ENCODE measurements at places on chromosomes 7 and 10.

DNA sequence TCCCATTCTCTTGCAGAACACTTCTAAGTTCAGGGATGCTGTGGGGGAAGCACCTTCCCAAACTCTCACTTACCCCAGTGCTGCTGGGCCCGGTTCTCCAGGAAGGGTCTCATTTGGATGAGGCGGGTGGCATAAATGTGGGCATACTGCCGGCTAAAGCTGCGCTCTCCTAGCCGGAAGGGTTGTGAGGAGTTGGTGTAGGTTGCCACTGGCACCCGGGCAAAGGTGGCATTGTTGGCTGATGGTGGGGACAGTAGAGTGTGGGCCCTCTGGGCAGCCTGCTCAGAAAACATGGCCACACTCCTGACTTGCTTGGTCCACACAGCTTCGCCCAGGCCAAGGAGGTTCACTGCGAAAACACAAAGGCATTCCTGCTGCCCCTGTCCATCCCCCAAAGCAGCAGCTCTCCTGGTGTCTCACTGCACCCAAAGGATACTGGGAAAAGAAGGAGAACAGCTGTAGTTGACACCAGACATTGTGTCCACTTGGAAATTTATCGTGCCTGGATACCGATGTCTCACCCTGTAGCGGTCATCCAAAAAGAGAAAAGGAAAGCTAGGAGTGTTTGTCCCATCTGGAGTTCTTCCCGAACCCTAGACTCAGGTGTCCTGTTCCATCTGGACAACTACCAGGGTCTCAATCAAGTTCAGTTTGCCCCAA lies 1.5 kb downstream of the POLD2 start:
- no peak for DNase-seq

DNA sequence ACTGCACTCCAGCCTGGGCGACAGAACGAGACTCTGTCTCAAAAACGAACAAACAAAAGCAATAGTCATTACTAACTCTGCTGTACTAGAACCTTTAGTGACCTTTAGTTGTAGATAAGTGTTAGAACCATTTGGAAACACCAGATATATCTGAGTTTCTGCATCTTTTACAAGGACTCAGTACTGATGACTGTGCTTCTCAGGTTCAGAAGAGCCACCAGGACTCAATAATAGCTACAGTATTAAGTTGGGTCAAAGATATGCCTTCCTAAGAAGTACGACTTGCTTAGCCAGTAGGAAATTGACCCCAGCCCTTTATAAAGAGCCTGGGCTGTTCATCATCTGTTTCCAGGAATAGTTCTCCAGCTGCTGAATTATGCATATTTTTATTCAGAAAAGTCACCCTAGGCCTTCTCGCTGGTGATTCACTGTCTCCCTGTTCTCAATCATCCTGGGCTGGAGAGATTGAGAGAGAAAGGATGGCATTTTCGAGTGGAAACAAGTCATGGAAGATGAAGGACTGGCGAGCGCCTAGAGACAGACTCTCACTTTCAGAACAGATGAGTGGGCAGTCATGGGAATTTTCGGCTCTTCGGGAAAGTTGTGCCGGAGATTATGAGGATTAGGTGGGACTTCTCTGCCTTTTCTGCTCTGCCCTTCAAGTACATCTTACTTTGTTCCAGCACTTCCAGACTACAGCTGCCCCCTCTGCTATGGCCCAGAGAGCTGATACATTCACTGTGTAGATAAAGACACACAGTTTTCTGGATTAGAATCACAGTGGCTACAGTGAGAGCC lies 316.1 kb downstream of the CCDC3 start:
- DNase-seq = no peak

DNA sequence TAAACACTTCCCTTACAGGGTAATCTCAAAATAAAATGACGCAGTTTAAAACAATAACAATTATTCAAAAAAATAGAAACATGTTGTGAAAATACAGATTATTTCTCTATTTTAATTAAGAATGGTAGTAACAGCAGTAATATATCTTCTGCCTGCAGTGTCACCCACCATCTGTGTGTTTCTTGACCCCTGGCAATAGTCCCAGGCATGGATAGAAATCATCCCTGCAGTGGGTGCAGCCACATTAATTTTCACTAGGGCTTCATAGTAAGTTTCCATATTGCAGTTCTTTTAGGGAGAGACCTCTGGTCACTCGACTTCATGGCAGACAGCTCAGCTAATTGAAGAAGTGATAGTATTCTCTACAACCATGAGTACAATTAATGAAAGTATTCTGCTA lies 470.1 kb upstream of the TEX47 start:
- no peak for DNase-seq

DNA sequence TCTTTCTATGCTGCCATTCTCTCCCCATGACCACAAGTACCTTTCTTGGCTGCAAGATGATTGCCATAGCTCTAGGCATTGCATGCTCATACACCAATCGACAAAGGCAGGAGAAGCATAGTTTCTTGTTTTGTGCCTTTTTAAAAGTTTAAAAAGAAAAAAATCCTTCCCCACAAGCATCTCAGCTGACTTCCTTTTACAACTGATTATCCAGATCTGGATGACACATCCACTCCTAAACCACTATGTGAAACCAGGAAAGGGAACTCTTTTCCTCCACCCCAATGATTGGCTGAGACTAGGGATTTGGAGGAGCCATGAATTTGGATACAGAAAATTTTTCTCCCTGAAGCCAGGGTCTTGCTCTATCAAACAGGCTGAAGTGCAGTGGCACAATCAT lies 14.5 kb upstream of the LRRC4 start:
- DNase-seq = no peak

GRCh38 chr10:33233635-33234034 lies 100.8 kb downstream of the NRP1 start:
- DNase-seq = no peak

DNA sequence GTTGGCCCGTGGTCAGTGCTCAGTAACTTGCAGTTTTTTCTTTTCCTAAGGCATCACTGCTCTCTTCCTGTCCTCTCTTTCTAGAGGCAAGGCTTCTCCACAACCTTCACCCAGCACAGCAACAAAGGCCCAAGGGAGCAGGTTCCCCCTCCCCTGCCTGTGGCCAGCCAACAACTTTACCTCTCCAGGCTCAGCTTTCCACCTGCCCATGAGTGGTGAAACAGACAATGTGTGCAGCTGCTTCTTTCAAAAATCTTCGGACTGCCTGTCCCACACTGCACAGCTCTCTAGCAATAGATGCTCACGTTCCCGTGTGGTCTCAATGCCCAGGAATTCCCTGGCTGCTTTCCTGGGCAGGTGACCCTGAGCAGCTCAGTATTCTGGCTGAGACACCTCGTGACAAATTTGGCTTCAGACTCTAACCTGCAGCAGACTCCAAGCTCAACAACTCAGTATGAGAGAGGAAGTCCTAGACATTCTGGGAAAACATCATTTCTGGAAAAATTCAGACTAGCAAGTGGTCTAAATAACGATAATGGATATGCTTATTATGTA lies 28.9 kb upstream of the TMEM72 start:
- no peak for DNase-seq

GRCh38 chr7:110156511-110156910 lies 934.4 kb upstream of the LRRN3 start:
- DNase-seq = no peak

DNA sequence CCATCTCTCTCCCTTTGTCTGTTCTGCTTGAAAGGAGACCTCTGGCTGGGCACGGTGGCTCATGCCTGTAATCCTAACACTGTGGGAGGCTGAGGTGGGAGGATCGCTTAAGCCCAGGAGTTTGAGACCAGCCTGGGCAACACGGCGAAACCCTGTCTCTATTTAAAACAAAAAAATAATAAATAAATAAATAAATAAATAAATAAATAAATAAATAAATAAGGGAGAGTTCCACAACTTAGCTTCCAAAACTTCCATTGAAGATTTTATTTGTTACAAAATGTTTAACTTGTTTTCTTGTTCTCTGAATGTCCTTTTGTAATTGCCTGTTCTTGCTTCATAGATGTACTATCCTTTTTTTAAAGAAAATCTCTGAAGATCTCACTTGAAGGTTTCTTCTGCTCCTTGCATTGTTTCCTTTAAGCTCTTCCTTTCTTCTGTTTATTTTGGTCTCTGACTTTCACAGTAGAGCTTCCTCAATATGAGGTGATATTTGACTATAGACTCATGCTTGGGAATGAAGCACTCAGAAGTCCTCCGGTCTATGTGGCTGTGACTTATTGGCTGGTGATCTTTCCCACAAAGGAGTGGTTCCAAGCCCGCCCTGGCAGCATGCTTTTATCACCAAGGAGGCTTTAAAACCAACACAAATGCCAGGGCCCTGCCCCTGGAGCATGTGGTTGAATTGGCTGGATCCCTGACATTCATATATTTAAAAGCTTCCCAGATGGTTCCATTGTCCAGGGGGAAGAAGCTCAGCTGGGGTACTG lies 18.1 kb upstream of the NPTX2 start:
- DNase-seq = no peak

- DNase-seq = no peak
Observed at GRCh38 chr10:10968257-10968588, 49.4 kb upstream of the CELF2 start.

DNA sequence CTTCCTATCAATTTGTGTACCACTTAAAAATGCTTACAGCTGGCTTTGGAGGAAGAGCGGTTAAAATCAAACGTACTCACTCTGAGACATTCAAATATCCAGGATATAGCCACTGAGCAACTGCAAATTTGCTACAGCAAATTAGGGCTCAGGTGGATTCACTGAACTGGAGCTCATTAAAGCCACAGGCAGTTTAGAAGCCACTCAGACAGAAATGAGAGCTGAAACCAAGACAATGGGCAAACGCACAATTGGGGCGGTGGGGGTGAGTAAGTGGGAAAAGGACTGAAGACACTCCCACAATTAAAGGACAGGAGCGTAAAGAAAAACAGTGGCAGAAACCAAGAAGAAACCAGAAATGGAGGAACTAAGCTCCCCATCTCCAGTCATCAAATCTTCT lies 20.5 kb downstream of the MPP7 start:
- DNase-seq = no peak

GRCh38 chr7:77565917-77566316 lies 28.8 kb downstream of the PTPN12 start:
- DNase-seq = no peak

- DNase-seq = no peak
Observed at GRCh38 chr7:135858379-135858778, 109.8 kb upstream of the FAM180A start.

GRCh38 chr7:158820656-158821055 lies 8.7 kb downstream of the ESYT2 start:
- DNase-seq = no peak

GRCh38 chr10:71964743-71965515 lies 734 bp downstream of the CHST3 start:
- DNase-seq = no peak

- DNase-seq = no peak
Observed at GRCh38 chr7:47953822-47954221, 5.6 kb upstream of the PKD1L1 start.

DNA sequence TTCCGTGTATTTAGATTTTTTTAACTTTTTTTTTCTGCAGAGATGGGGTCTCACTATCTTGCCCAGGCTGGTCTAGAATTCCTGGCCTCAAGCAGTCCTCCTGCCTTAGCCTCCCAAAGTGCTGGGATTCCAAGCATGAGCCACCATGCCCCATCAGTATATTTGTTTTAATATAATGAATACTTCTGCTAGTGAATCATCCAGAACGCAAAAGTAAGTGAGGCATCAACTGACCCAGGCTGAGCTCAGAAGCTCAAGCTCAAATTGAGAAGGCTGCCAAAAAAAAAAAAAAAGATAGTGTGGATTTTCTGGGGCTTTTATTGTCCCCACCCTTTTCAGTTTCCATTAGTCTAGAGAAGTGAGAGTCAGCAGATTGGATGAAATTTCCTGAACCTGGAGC lies 39.0 kb upstream of the TECTB start:
- DNase-seq = no peak

- DNase-seq = no peak
Observed at GRCh38 chr7:73851410-73852338, 9.3 kb upstream of the TMEM270 start.

GRCh38 chr7:97844036-97844435 lies 28.2 kb downstream of the ASNS start:
- no peak for DNase-seq

- DNase-seq = no peak
Observed at GRCh38 chr10:1228467-1228975, 172.3 kb downstream of the WDR37 start.

DNA sequence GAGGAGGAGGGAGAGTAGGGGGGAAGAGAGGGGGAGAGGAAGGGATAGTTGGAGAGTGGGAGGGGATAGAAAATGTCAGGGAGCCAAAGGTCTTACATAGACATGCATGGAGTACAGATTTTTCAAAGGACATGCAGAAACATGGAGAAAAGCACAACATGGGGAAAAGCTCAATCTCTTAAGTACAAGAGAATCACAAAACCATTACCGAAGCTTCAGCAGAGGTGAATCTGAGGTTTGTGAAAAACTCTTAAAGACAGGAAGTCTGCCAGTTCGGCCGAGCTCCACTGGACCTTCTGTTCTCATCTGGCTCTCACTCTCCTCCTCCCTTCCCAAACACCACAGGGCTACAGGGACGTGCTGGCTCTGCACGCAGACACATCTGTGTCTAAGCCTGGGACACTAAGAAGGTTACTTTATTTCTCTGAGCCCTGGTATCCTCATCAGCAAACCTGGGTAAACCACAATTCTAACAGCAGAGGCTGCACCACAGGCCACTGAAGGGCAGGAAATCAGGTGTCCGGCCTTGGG lies 133.9 kb downstream of the COBL start:
- DNase-seq = no peak

- no peak for DNase-seq
Observed at GRCh38 chr10:6100370-6100769, 11.5 kb downstream of the RBM17 start.

DNA sequence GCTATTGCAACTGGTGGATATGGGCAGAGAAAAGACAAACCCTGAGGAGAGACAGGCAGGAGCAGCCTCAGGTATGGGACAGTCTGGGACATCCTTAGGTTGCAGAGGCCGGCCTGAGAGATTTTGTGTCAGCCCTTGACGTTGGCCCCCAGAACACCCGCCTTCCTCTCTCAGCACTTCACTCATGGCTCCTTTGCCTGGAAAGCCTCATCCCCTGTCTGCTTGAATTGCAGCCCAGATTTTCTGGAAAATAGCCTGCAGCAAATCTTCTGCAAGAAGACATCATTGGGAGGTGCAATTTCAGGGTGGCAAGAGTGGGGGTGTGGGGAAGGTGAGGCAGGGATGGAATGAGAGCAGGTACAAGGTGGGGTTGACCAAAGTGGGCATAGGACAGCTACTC lies 2.2 kb upstream of the FRMD4A start:
- no peak for DNase-seq

DNA sequence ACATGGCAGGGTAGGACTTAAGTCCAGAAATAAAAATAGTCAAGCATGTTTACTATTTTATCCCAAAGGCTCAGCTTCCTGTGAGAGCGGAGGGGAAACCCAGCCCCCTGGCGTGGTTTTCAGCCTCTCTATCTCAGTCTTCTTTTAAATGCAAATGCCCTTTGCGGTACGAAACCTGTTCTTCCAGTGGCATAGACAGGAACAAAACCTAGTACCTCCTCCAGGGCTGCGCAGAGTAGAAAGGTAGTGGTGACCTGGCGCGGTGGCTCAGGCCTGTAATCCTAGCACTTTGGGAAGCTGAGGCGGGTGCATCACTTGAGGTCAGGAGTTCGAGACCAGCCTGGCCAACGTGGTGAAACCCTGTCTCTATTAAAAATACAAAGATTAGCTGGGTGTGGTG lies 181.3 kb upstream of the FOXK1 start:
- no peak for DNase-seq

All from amygdala (tissue), 56 donors.